ENCODE measurements at places on chromosomes 1 and 21.

- no peak for DNase-seq
Observed at GRCh38 chr1:85465099-85465785, at the start of gene DDAH1. TSS of gene DDAH1 (minus strand) at chr1:85465159. CDS start at chr1:85465045, 114 bp downstream.

DNA sequence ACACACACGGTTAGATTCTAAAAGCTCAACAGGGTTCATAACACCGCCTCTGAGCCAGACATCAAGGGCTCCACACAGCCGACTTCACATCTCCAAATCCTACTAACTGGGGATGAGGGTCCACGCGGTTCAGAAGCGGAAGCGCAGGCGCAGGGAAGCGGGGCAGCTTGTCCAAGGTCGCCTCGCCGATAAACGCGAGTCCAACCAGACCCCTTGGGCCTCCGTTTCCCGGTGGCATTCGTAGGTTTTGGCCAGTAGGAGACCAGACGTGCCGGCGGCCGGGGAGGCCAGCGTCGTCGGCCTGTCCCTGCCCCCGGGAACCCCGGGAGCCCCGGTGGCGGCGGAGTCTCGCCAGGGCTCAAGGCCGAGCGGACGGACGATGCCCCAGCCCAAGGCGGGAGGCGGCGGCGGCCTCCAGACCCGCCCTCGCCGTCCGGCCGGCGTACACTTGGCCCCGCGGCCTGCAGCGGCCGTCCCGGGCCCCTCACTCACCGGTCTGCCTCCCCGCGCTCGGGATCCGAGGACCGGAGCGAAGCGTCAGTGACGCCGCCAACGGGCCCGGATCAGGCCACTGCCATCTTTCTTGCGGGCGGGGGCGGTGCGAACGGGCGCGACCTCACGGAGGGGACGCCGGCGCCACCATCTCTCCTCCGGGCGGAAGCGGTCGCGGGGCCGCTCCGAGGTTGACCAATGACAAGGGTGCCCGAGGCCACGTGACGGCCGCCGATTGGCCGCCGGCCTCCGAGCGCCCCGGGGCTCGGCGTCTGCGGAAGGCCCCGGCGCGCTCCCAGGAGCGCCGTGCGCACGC lies at the start of gene SDF4:
Gene SDF4 (minus strand): TSS at position 602 of the 808 bp plus-strand sequence. CDS start 3,229 bp downstream, outside the sequence.
- peak; percentile 97 for DNase-seq

DNA sequence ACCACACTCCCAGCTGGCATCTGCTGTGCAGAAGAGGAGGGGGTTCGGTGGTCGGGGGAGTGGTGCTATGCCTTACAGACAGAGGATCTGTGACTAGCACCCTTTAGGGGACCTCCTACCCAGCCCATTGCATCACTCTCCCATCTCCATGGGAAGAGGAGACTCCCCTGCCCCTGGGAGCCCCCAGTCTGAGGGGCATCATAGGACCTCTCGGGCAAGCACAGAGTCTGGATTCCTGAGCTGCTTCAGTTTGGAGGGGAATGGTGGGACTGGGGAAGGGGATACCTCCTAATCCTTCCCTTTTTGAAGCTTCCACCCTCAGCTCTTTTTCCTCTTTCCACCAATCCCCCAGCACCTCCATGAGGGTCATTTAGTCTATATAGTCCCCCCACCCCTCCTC lies 1.4 kb downstream of the INSRR start:
- no peak for DNase-seq

GRCh38 chr1:154578058-154578418 lies 10.5 kb downstream of the CHRNB2 start:
- DNase-seq, result no peak

- no peak for DNase-seq
Observed at GRCh38 chr1:6347641-6348487, 45.7 kb downstream of the ACOT7 start.

DNA sequence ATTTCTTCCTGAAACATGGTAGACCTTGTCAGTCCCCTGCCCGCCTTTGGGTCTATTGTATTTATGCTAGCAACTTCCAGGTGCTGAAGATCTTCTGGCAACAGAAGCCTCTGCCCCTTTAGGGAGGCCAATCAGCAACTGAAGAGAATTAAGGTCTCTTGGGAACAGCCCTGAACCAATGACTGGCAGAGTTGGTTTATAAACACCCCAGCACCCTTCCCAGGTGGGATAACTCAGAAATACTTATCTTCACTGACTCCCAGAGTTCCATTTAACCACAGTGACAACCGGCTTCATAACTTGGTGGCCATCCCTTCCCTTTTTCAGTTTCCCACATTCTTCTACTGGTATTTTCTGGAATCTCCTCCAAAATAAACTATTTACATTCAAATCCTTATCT lies 27.2 kb upstream of the TMCO1 start:
- no peak for DNase-seq

GRCh38 chr1:45205011-45205909 lies 1.1 kb downstream of the ZSWIM5 start:
- peak; percentile 25 for DNase-seq

DNA sequence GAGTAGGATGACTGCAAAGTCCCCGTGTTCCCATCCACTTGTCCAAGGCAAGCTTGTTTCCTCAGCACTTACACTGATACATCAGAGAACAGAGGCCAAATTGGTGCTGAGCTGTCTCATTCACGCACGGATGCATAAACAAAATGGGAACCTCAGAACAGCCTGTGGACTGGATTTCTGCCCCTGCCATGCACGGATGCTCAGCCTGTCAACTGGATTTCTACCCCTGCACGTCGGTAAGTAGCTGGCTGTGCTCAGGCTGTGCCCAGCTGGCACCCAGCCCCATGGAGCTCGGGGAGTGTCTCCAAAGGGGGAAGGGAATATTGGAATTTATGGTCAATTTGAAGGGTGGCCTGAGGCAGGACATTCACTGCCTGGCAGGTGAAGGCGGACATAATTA lies 40.8 kb upstream of the TMPRSS2 start:
- DNase-seq, result no peak

- DNase-seq, result no peak
Observed at GRCh38 chr1:110676970-110677369, 2.2 kb upstream of the KCNA3 start.

- DNase-seq, result no peak
Observed at GRCh38 chr1:178629252-178630154, 95.5 kb upstream of the RALGPS2 start.

- DNase-seq, result no peak
Observed at GRCh38 chr1:3717041-3717714, 35.1 kb upstream of the CCDC27 start.

DNA sequence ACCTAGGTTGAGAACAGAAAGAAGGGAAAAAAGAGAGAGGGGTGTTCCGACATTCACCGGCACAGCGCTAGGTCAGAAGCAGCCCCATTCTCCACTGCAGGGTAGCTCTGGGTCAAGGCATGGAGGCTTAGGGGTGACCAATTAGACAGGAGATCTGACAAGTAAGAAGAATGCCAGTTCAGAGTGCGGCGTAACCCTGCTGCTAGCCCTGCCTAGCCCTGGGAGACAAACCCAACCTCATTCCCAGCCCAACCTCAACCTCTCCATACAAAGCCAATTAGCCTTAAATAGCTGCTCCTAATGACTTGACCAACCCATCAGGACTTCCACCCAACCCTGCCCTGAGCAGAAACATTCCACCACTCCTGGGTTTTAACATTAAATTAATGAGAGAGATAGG lies 3.4 kb downstream of the PRELP start:
- DNase-seq, result no peak

DNA sequence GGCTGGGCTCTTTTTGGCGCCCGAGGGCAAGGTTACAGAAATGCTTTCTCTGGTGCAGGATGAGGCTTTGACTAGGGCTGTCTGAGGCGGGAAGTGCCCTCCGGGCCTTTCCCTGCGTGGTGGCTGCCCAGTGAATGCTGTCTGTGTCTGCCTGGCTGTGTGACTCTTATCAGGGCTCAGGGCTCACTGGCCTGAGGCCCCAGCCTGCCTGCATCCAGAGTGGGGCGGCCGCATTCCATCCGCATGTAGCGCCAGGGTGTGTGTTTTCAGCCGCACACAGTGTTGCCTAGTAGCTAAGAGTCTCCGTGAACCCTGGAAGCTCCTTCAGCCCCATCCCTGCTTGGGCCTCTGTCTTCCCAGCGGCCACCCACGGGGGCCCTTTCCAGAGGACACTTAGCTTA lies 59.1 kb downstream of the FAAP20 start:
- no peak for DNase-seq

DNA sequence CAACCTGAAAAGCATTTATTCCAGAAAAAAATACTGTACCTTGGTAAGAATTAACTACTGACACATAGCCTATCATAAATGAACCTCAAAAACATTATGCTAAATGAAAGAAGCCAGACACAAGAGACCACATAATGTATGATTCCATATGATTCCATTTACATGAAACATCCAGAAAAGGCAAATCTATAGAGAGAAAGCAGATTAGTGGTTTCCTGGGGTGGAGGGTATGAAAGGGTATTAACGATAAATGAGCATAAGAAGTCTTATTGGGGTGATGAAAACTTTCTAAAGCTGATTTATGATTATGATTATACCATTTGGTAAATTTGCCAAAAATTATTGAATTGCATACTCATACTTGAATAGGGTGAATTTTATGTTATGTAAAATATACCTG lies 10.3 kb upstream of the COL6A2 start:
- no peak for DNase-seq

GRCh38 chr1:25648681-25649440 lies 32.3 kb downstream of the MAN1C1 start:
- DNase-seq, result no peak

DNA sequence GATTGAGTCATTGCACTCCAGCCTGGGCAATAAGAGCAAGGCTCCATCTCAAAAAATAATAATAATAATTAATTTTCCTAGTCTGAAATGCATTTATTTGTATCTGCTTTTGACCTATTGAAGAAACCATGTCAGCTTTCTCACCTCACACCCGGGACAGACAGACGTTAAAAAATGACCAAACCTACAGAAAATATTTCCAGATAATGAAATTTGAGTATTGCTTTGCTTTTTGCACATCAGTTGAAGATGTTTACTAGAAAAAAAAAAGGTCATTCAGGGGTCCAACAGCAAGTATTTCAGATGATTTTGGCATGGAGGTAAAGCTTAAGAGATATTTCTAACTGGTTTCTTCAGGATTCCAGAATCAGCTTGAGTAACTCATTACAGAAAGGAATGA lies at the start of gene OR6K6:
Gene OR6K6 (plus strand): TSS at position 301 of the 400 bp plus-strand sequence. CDS start 168 bp downstream, outside the sequence.
- DNase-seq, result no peak

- DNase-seq, result no peak
Observed at GRCh38 chr1:176567190-176567794, 104.3 kb downstream of the PAPPA2 start.

- no peak for DNase-seq
Observed at GRCh38 chr1:54276617-54277450, 76.9 kb downstream of the MRPL37 start.

GRCh38 chr1:201554190-201554600 lies 15.3 kb downstream of the NAV1 start:
- no peak for DNase-seq

- no peak for DNase-seq
Observed at GRCh38 chr1:183568176-183569021, 21.9 kb downstream of the NCF2 start.

DNA sequence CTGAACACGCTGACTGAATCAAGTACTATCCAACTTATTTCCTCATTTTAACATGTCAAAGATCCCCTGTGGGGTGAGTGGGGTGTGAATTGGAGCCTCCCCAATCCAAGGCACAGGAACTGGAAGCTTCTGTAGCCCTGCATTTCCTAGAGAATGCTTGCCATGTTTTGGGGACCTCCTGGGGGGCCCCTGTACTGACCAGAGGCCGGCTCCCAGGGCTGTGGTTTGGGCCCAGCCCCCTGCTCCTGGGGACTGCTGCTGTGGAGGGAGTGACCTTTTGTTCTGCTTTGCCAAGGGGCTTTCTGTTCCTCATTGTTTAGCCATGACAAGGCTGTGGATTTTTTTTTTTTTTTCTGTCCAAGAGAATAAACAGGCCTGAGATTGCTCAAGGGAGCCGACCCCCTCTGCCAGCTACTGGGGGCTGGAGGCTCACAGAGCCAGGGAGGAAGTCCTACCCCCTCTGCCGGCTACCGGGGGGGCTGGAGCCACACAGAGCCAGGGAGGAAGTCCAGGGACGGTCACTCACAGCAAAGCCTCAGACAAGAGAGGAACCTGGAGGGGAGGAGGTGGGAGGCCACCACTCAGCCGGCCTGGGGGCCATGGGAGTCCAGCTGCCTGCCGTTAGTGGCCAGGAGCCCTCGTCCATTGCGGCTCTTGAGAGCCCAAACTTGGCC lies 17.4 kb downstream of the TNFRSF1B start:
- DNase-seq, result no peak

- no peak for DNase-seq
Observed at GRCh38 chr1:18868801-18869424, 9.5 kb upstream of the TAS1R2 start.

DNA sequence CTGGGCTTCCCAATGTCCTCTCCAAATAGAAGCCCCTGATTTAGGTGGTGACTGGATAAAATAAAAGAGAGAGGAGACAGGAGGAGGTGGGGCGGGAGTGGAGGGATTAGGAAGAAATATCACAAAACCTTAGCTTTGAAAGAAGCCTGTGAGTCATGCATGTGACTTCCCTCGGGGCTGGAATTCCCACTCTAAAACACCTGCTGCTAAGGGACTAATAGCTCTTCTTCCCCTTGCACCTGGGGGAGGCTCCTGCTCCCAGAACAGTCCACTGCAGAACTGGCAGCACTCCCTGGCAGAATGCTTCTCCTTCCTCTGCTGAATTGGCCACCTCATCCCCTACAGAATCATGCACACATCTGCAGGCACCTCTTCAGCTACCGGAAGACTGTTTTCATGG lies 207.2 kb downstream of the ATG4C start:
- no peak for DNase-seq

DNA sequence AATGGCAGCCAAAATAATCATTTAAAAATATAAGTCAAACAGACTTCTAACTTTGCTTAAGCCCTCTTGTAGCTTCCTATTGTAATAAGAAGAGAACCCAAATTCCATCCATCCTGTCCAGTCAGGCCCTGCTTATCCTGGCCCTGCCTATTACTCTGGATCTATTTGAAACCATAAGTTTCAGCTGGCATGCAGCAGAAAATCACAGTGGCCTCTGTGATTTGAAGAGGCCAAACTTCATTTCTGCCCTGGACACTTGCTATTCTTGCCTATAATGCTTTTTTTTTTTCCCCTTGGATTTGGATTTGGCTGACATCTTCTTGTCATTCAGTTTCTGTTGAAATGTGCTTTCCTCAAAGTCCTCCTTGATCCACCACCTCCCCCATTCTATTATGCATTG lies 642.8 kb downstream of the USP25 start:
- DNase-seq, result no peak

DNA sequence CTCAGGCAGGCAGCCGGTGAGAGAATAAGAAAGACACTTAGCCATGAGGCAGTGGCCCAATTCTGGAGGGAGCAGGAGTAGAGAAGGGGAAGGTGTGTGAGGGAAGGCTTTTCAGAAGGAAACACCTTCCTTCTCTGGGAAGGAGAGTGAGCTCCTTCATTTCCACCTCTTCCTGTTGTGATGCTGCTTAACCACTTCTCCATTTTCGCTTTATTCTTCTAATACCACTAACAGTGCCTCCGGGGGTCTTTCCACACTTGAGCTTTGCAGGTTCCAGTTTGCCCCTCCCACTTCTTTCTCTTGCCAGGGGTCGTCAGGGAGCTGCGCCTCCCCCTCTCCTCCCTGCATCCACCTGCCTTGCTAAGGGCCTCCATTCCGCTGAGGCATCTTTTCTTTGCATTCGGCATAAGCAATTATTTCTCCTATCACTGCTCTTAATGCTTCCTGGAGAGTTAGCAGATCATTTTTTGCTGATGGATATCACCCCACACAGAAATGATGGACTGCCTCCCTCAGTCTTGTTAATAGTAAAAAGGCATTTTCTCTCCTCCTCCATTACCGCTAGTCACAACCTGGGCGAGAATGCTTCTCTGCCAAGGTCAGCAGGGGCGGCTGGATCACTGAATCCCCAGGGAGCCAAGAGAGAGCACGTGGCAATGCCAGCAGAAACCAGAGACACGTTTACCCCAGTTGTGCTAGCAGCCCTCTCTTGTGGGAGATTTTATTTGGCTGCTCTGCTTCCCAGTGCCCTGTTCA lies 74.8 kb downstream of the ELAVL4 start:
- DNase-seq, result no peak

GRCh38 chr1:75791022-75791421 lies 5.0 kb downstream of the RABGGTB start:
- DNase-seq, result no peak
